ENCODE measurements at places on chromosomes 1 and 21. TPM values are rescaled to one million over a fixed set of nuclear protein-coding genes. Genes with fewer than 3 reads are reported as not detected.

Gene KRTAP11-1
- not detected for polyA plus RNA-seq

Gene REG4
- polyA plus RNA-seq, result 79.4 TPM

Gene CXADR
- polyA plus RNA-seq, result 66.3 TPM

Gene ZYG11A
- 0.40 TPM for polyA plus RNA-seq

Gene LCE1C
- polyA plus RNA-seq, result not detected

Gene CHI3L2
- 0.24 TPM for polyA plus RNA-seq

Gene FCRLB
- polyA plus RNA-seq, result 0.60 TPM

Gene GUCA2B
- polyA plus RNA-seq, result 0.71 TPM

Gene S100A2
- polyA plus RNA-seq, result 6.9 TPM

Gene SLC45A3
- 4.6 TPM for polyA plus RNA-seq

Gene CFAP45
- not detected for polyA plus RNA-seq

Gene OLFML2B
- 2.9 TPM for polyA plus RNA-seq

Gene PPIAL4G
- 0.10 TPM for polyA plus RNA-seq

Gene ALX3
- 0.36 TPM for polyA plus RNA-seq

Gene PLCH2
- polyA plus RNA-seq, result 3.4 TPM

Gene COL24A1
- polyA plus RNA-seq, result 3.2 TPM

Gene CA6
- not detected for polyA plus RNA-seq

Gene C1orf226
- polyA plus RNA-seq, result 2.8 TPM

Gene A3GALT2
- not detected for polyA plus RNA-seq

Gene VHLL
- not detected for polyA plus RNA-seq

Gene AMY2A
- not detected for polyA plus RNA-seq

Gene OTUD3
- polyA plus RNA-seq, result 3.0 TPM

Gene LRRC38
- 14.0 TPM for polyA plus RNA-seq

Gene TCHH
- 0.12 TPM for polyA plus RNA-seq

Gene SPRR2E
- polyA plus RNA-seq, result not detected

Gene UBXN10
- polyA plus RNA-seq, result 1.1 TPM

Gene RHD
- 0.19 TPM for polyA plus RNA-seq

Gene PTPN7
- polyA plus RNA-seq, result 0.41 TPM

Gene TPR
- 65.1 TPM for polyA plus RNA-seq

Gene SNX7
- 30.0 TPM for polyA plus RNA-seq

Gene NES
- polyA plus RNA-seq, result 4.8 TPM

Gene IFFO2
- polyA plus RNA-seq, result 0.78 TPM

Gene SMPDL3B
- 11.2 TPM for polyA plus RNA-seq

Gene SPATA45
- polyA plus RNA-seq, result 0.44 TPM

Gene SH3BGR
- polyA plus RNA-seq, result 2.5 TPM

Gene CTSS
- 5.2 TPM for polyA plus RNA-seq

Gene FAM78B
- polyA plus RNA-seq, result 0.77 TPM

Gene C1orf74
- polyA plus RNA-seq, result 2.2 TPM

Gene REN
- polyA plus RNA-seq, result 18.4 TPM

Gene NUDT4B
- 14.8 TPM for polyA plus RNA-seq

Gene CTPS1
- polyA plus RNA-seq, result 31.9 TPM

Gene CSRP1
- 47.6 TPM for polyA plus RNA-seq

Gene TSACC
- polyA plus RNA-seq, result 1.5 TPM

Gene LAMC2
- 32.9 TPM for polyA plus RNA-seq

Gene KRTAP24-1
- not detected for polyA plus RNA-seq

Gene CFH
- 41.4 TPM for polyA plus RNA-seq

Gene FCRL4
- polyA plus RNA-seq, result not detected

Gene AMY1A
- not detected for polyA plus RNA-seq

Gene GJA4
- polyA plus RNA-seq, result 3.7 TPM

Gene PRELP
- 10.8 TPM for polyA plus RNA-seq

Gene SHISAL2A
- 0.89 TPM for polyA plus RNA-seq

Gene CHD5
- polyA plus RNA-seq, result 0.18 TPM

Gene RIPK4
- polyA plus RNA-seq, result 28.1 TPM

Gene GNG12
- polyA plus RNA-seq, result 51.9 TPM

Gene PAQR6
- polyA plus RNA-seq, result 14.8 TPM

Gene F5
- 20.4 TPM for polyA plus RNA-seq

Gene SLC35D1
- 8.3 TPM for polyA plus RNA-seq

Gene RPE65
- polyA plus RNA-seq, result not detected

Gene LEFTY2
- 0.55 TPM for polyA plus RNA-seq

Measured in hepatocyte (in vitro differentiated cells).